ENCODE measurements at places on chromosomes 4 and X. TPM values are rescaled to one million over a fixed set of nuclear protein-coding genes. Genes with fewer than 3 reads are reported as not detected.

GRCh38 chr4:71389149-71389827 lies 50.5 kb downstream of the SLC4A4 start:
- no peak for DNase-seq

- DNase-seq = no peak
Observed at GRCh38 chr4:37517326-37517725, 168.8 kb downstream of the RELL1 start.

- no peak for DNase-seq
Observed at GRCh38 chrX:19195243-19195610, 73.0 kb upstream of the ADGRG2 start.

DNA sequence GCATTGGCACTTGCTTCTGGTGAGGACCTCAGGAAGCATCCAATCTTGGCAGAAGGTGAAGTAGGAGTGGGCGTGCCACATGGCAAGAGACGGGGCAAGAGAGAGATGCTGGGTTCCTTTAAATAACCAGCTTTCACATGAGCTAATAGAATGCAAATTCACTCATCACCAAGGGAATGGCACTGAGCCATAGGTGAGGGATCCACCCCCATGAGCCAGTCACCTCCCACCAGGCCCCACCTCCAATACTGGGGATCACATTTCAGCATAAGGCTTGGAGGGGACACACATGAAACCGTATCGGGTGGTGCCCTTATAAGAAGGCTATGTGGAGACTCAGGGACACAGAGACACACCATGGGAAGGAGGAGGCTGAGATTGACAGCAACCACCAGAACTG lies 140.0 kb upstream of the MSX1 start:
- DNase-seq = no peak

GRCh38 chr4:78661921-78662521 lies 110.5 kb downstream of the ANXA3 start:
- no peak for DNase-seq

- no peak for DNase-seq
Observed at GRCh38 chrX:14359316-14359715, 170.0 kb upstream of the GLRA2 start.

DNA sequence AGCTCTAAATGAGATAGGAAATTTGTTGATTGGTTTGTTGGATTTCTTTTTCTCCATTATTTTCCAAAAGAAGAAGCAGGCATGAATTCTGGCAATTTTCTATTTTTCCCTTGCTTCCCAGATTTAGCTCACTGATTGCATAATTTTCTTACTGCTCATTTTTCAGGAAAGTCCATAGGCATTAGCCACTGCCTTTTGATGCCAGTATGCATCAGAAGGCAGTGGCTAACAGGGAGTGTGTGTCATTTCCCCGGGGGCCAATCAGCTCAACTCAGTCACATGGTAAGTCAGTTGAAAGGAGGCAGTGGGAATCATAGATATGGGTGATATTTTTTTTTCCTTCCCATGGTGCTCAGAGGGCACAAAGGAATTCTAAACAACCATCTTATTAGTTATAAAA lies 156.7 kb downstream of the TRIML1 start:
- no peak for DNase-seq

DNA sequence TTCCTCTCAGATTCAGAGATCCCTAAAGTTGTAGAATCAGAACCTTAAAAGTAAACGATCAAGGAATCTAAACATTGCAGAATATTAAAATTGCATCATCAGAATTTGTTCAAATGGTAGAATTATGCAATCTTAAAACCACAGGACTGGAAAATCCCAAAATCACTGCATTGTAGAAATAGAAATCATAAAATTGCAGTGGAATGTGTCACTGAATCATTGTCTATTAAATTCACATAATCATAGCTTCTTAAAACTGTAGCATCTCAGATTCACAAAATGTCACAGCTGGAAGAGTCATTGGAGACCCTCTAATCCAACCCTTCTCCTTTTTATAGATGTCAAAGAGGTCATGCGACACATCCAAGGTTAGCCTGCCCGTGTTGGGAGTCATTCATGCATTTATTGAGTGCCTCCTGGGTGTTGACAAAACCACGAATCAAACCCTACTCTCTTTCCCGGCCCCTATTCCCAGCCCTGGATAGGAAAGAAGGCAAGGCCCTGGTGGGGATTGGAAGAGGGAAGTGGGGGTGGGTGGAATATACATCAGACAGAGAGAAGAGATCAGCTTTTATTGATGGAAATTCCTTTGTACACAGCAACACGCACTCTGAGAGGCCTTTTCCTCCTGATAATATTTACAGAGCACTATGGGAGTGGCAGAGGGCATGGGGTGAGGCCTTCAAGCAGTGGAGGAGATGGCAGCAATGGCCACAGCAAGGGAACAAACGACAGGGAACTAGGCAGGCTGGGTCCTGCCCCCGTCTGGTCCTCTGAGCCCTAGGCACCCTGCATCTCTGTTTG lies 15.4 kb downstream of the IQSEC2 start:
- no peak for DNase-seq

- no peak for DNase-seq
Observed at GRCh38 chr4:158837527-158838141, 68.8 kb downstream of the FNIP2 start.

GRCh38 chrX:13433298-13433605 lies 113.4 kb upstream of the ATXN3L start:
- no peak for DNase-seq

- no peak for DNase-seq
Observed at GRCh38 chr4:168993714-168994510, 16.1 kb downstream of the CBR4 start.

DNA sequence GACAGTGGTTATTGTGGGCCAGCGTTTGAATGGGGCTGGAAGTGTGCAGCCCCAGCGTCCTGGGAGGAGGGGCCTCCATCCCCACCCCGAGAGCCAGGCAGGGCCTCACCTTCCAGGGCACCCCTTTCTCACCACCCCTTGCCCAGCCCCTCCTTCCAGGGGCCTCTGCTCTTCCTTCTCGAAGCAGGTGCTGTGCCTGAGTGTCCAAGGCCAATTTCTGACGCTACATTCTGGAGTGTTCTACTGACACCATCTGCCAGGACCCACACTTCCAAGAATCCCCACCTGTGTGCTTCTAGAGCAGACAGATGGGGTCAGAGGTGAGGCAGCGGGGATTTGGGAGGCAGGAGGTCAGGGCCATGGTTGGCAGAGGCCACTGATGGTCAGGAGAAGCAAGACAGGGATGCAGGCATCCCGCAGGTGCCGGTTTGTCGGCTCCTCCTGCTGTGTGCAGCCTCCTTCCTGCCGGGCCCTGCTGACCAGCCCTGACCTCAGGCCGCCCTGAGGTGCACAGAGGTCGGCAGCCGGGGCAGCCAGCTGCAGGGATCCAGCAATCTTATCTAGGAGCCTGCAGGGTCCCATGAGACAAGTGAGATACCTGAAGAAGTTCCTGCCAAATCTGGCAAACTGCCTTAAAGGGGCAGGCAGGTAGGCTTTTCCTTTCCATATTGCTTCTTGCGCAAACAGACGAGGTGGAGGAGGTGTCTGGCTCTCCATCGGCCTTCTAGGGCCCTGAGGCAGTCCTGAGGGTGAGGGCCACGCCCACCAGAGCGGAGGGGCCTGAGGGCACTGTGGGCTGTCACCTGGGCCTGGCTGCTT lies 18.8 kb downstream of the MSANTD1 start:
- DNase-seq = no peak

The PLK4 gene
- 1.3 TPM for total RNA-seq

The NIPAL1 gene
- total RNA-seq = 0.07 TPM

The ARHGAP10 gene
- total RNA-seq = 69.2 TPM

The MXD4 gene
- 44.0 TPM for total RNA-seq
